Activated CD4-positive, alpha-beta T cell treated with anti-CD3 and anti-CD28 coated beads, Interleukin-2, amount 50 U/mL, for 24 hours (primary cell): ENCODE measurements at places on chromosomes 5 and 9.

GRCh38 chr9:89144238-89144637 lies 34.4 kb downstream of the SHC3 start:
- no peak for DNase-seq

DNA sequence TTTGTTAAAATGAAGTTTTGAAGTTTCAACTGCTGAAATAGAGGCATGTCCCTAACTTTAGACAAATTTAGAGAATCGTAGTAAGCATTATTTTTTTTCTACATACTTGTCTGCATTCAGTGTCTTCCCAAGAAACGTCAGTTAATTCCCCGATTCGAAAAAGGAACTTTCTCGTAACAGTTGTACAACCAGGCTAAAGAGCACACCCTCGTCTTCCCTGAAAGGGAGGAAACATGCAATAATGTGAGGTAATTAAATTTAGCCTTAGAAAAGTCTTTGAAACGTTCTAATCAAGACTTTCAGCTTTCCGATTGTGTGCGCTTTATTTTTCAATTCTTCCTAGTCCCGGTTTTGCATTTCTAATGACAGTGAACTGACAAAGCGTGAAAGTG lies 374 bp upstream of the SLC1A3 start:
- DNase-seq, result no peak

DNA sequence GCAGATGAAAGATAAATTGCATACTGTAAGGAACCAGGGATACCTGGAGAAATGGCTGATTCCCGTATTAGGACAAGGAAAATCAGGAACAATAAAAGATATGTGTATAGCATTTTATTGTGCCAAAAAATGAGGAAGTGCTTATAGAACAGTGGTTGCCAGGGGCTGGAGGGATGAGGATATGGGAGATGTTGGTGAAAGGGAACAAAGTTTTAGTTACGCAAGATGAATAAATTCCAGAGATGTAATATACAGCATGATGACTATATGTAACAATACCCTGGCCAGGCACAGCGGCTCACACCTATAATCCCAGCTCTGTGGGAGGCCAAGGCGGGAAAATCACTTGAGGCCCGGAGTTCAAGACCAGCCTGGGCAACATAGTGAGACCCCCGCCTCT lies 101.8 kb downstream of the CDK5RAP2 start:
- DNase-seq, result no peak

DNA sequence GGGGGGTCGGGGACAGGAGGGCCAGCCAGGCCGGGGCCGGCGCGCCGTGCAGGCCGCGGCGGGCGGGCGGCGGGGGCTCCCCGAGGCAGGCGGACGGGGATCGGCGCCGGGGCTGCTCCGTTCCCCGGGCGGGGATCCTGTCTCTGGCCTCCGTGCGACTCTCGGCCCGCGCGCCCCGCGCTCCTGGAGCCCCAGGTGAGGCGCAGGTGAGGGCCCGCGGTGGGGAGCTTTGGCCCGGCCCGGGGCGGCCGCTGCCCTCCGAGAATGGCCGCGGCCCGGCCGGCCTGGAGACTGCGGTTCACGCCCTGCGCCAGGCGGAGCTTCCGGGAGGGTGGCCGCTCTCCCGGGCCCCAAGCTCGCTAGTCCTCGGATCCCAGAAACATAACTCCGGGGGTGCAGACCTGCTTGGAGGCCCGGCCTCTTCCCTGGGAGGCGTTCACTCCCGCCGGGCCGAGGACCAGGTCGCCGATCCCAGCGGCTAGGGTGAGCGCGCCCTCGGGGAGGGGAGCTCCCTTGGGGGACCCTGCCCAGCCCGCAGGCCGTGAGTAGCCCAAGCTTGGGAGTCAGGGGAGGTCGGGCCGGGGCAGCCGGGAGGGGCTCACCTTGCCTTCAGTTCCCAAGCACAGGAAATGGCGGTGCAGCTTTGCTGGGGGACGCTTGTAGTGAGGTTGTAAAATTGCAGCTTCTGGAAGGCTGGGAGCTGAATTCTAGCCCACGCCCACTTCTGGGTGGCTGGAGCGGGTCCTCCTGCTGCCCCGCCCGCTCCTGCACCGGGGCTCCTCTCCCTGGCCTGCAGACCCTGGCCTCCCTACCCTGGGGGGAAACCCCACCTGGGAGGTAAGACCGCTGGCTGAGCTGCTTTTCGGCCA lies 723 bp downstream of the PPP1R26 start:
- no peak for DNase-seq

GRCh38 chr5:101943784-101944183 lies 352.3 kb downstream of the SLCO4C1 start:
- no peak for DNase-seq

GRCh38 chr9:37141015-37141414 lies 20.6 kb downstream of the ZCCHC7 start:
- DNase-seq, result no peak

- DNase-seq, result no peak
Observed at GRCh38 chr5:87411586-87411972, 1.2 kb downstream of the CCNH start.

- no peak for DNase-seq
Observed at GRCh38 chr5:119339965-119340364, 15.9 kb upstream of the TNFAIP8 start.

- no peak for DNase-seq
Observed at GRCh38 chr9:113484258-113484730, 20.8 kb downstream of the RGS3 start.
